ENCODE measurements at places on chromosomes 4 and X. TPM values are rescaled to one million over a fixed set of nuclear protein-coding genes. Genes with fewer than 3 reads are reported as not detected.

- no peak for DNase-seq
Measured at GRCh38 chr4:97457253-97457652, 686.0 kb downstream of the STPG2 start.

GRCh38 chr4:80631861-80632260, 296.3 kb downstream of the CFAP299 start:
- DNase-seq, result no peak

GRCh38 chr4:172953896-172954568, 214.6 kb upstream of the GALNT7 start:
- DNase-seq, result no peak

GRCh38 chrX:12617241-12617640, 174.0 kb upstream of the PRPS2 start:
- no peak for DNase-seq

DNA sequence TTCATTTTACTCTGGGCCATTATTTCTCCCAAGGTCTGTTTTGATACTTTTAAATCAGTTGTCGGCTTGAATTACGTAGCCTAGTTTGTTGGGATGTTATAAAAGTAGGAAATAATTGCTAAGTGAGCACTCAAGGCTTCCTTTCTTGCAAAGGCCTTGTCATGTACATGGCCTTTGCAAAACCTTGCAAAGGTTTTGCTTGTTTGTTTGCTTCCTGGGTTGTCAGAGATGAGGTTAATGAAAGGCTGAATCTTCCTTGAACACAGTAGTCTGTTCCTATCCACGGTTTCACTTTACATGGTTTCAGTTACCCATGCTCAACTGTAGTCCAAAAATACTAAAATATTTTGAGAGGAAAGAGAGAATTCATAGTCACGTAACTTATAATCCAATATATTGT, 113.5 kb downstream of the NAA11 start:
- DNase-seq, result no peak

DNA sequence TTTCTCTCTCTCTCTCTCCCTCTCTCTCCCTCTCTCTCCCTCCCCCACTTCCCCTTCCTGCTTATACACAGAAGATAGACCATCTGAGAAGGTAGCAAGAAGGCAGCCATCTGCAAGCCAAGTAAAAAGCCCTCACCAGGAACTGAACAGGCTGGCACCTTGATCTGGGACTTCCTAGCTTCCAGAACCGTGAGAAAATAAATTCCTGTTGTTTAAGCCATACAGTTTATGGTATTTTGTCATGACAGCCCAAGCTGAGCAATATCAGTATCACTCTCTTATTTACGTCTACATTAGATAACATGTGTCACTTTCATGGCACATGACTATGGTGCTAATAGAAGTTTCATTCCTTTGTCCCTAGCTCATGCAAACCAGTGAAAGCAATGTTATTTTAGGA, 581.1 kb downstream of the INPP4B start:
- no peak for DNase-seq

DNA sequence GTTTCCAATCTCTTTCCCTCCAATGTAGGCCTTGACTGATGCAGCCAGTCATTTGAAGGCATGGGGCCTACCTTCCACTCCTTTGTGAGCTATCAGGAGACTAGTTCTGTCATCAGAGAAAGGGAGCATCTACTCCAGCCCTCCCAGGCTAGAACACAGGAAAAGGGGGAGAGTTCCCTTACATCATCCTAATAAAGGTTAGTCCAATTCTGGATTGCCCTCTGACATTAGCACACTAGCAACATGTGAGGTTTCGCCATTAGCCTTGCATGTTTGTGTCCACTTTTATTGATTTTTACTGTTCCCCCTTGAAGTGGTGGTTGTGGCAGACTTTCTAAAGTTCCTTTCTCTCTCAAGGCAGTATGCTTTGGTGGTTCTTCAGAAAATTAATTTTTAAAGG, 67.3 kb downstream of the ZFX start:
- no peak for DNase-seq

GRCh38 chrX:31609130-31609529, 537.3 kb upstream of the FTHL17 start:
- DNase-seq, result no peak

DNA sequence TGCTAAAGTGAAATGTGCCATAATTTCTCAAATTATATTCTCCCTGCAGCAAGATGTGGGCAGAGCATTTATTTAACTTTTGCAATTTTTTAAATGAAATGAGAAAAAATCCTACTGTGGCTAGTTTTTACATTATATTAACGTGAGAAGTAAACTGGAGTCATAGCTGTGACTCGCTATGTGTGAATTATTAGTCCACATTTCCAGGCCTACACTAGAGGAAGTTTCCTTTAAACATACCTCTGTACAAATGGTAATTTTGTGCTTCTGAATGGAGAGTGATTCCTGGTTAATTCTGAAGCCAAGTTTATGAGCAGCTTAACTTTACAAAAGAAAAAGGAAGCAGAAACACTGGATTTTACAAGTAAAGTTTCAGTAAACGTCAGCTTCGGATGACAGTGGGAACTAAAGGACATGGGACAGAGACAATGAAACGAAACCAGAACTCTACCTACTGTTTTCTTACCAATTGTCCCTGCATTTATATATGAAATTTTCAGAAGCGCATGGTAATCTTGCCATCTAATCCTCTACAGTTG, 72.4 kb downstream of the FBXO8 start:
- no peak for DNase-seq

- DNase-seq, result no peak
Measured at GRCh38 chr4:152510349-152511147, 25.3 kb downstream of the FBXW7 start.

GRCh38 chrX:132022198-132022966, 720 bp upstream of the STK26 start:
- no peak for DNase-seq

DNA sequence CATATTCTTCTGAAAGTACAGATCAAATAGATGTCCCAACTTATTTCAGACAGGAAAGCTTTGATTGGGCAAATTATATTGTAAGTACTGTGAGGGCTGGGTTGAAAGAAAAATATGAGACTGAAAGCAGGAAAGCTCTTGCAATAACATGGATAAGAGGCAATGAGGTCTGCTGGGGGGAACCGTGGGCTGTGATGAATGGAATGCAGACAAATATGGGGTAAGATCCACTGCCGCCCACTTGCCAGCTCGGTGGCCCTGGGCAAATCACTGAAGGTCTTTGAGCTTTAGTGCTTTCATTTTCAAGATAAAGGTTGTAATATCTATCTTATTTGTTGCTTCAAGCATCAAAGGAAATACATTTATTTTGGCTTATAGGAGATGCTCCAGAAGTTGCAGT, 51.0 kb downstream of the AGA start:
- no peak for DNase-seq

DNA sequence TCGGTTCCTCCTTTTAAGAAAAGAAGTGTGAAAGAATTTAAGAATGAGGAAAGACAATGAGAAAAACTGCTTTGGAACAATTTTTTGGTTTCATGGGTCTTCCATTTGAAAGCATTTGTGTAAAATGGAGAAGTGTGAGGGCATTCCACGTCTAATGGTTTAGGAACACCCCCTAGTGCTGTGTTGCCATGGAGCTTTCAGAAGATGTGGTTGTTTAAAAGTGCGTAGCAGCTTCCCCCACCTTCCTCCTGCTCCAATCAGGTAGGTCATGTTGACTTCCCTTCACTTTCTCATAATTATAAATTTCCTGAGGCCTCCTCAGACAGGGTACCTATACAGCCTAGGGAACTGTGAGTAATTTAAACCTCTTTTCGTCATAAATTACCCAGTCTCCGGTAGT, 50.0 kb downstream of the UGT2B10 start:
- DNase-seq, result no peak

- no peak for DNase-seq
Measured at GRCh38 chr4:6755088-6755753, 27.3 kb upstream of the KIAA0232 start.

GRCh38 chrX:40152741-40153344, 55.1 kb upstream of the BCOR start:
- DNase-seq, result no peak

DNA sequence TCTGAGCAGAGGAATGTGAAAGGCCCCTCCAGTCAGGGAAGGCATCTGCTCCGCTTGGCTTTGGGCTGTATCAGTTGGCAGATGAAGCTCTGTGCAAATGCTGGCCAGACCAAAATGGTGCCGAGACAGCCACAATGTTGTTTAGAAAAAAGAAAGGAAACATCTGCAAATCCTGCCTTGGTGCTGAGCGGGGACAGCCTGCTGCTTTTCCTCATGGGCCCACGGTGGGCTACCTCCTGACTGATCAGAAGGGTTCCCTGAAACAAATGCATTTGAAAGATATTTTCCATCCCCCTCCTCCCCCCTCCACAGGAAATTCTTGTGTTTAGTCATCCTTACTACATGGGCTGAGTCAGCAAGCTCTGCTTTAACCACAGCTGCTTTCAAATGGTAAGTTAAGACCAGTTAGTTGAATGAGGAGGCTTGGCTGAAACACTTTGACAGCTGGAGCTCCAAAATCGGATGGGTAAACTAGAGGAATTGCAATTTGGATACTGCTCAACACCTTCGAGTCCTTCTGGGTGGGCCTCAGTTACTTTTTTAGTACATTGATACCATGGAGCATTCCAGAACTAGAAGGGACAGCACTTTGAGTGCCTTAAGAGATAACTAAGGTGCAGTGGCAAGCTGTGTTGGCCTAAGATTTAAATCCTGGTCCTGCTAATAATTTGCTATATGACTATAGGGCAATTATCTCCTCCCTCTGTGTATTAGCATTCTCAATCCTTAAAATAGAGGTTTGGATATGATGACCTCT, 36.0 kb downstream of the PLAC1 start:
- peak; percentile 83 for DNase-seq

DNA sequence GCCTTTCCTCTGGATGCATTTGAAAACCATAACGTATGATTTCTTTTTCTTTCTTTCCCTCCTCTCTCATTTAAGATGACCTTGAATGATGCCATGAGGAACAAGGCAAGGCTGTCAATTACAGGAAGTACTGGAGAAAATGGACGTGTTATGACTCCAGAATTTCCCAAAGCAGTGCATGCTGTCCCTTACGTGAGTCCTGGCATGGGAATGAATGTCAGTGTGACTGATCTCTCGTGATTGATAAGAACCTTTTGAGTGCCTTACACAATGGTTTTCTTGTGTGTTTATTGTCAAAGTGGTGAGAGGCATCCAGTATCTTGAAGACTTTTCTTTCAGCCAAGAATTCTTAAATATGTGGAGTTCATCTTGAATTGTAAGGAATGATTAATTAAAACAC, 142.8 kb downstream of the GRIA2 start:
- no peak for DNase-seq

GRCh38 chr4:97845758-97846157, 297.5 kb downstream of the STPG2 start:
- DNase-seq, result no peak

- no peak for DNase-seq
Measured at GRCh38 chr4:2324891-2325290, 63.0 kb upstream of the MXD4 start.

GRCh38 chr4:181507180-181507835, 735.9 kb upstream of the TENM3 start:
- DNase-seq, result no peak

TLR6 gene
- 1.2 TPM for total RNA-seq

TLR10 gene
- not detected for total RNA-seq

BMPR1B gene
- 0.21 TPM for total RNA-seq

CTSO gene
- 12.1 TPM for total RNA-seq

TNIP2 gene
- 90.3 TPM for total RNA-seq

NDNF gene
- not detected for total RNA-seq

GPR50 gene
- not detected for total RNA-seq

GABRA4 gene
- not detected for total RNA-seq

PPP2R2C gene
- total RNA-seq, result 0.04 TPM

TMEM144 gene
- total RNA-seq, result 3.4 TPM

CTAG1A gene
- total RNA-seq, result not detected

AR gene
- total RNA-seq, result 11.4 TPM

TMEM35A gene
- total RNA-seq, result 3.1 TPM
